ENCODE measurements at places on chromosomes 1 and 21.

DNA sequence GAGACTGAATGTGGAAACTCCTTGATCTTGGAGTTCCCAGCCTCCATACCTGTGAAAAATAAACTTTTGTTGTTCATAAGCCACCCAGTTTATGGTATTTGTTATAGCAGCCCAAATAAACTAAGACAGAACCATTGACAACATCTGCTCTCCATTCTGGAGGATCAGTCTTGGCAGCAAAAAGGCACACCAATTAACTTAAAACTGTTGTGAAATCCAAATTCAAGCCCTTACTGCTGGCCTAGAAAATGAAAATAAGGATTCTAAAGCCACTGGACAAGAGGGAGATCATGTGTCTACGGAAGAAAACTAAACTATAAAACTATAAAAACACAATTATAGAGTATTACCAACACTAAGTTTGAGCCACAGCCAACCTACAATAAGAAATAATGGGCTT is 172.1 kb upstream of the RNPC3 start:
- no peaks in the 10 kb centered on the region for H3K36me3 ChIP-seq
- H3K27me3 ChIP-seq, result no peaks in the 10 kb centered on the region
- H3K4me3 ChIP-seq, result no peak overlapping the region

- H3K4me1 ChIP-seq, result no peaks in the 10 kb centered on the region
- H3K27me3 ChIP-seq, result peaks cover 5% of the 10 kb centered on the region
- H3K4me3 ChIP-seq, result no peak overlapping the region
Observed at GRCh38 chr1:175338387-175339135, 146.0 kb upstream of the KIAA0040 start.

DNA sequence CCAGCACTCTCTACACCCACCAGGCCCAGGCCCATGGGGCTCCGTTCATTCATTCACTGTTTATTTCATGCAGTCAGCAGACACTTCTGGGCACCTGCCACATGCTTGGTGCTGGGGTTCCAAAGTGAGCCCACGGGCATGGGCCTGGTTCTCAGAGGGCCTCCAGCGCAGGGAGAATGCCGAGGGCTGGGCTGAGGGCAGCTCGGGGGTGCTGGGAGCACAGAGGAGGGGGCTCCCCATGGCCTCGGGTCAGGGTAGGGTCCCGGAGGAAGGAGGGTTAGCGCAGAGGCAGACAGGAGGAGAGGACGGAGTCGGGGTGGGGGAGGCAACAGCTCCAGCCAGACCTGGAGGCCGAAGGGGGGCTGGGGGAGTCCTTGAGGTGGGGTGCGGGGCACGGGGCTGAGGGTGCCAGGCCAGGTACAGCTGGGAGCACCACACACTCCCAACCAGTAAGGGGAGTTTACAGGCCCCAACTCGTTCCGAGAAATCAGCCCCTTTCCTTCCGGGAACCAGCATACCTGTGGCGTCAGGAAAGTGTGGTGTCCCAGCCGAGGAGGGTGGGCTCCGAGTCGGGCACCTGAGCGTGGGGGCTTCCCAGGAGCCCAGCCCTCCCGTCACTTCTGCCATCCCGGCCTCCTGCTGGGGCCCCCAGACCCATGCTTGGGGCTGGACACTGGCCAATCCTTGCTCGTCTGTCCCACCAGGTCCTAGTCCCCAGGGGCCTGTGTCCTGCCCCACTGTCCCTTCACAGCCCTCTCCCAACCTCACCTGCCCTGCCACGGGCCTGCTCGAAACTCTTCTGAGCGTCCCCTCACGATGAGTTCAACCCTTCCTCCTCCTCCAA is 10.8 kb downstream of the ARHGEF16 start:
- H3K27me3 ChIP-seq, result peaks cover 6% of the 10 kb centered on the region
- DNase-seq, result no peak
- no peaks in the 10 kb centered on the region for H3K36me3 ChIP-seq
- no peaks in the 10 kb centered on the region for H3K4me1 ChIP-seq
- no peak overlapping the region for H3K27ac ChIP-seq

GRCh38 chr1:150464422-150464826 is 22.8 kb upstream of the TARS2 start:
- no peak overlapping the region for H3K4me3 ChIP-seq
- peak; percentile 67 for DNase-seq
- peaks cover 67% of the 10 kb centered on the region for H3K36me3 ChIP-seq
- H3K4me1 ChIP-seq, result no peaks in the 10 kb centered on the region
- H3K27ac ChIP-seq, result no peak overlapping the region

DNA sequence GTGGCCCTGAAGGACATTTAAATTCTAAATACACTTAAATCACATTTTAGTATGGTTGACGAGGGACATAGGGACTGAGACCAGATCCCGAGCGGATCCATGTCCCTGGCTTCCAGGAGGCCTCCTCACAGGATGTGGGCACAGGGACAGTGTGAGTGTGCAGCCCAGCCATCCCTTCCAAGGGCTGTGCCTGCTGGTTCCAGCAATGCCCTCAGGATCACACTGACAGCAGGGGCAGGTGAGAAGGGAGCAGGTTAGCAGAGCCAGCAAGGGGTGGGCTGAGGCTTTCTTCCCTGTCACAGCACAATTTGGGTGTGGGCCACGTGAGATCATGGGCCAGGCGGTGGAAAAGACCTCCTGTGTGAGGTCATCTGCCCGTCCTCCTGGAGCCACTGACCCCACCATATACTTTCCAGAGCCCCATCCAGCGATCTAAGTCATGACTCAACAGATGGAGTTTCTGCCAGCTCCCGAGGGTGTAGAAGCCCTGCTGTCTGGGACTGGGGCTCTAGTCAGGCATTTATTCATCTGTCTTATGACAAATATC is 37.0 kb upstream of the PRSS38 start:
- no peak overlapping the region for H3K4me3 ChIP-seq
- no peak overlapping the region for H3K27ac ChIP-seq
- DNase-seq, result no peak
- no peaks in the 10 kb centered on the region for H3K27me3 ChIP-seq

GRCh38 chr1:81115422-81115821 is 685.3 kb upstream of the ADGRL2 start:
- no peaks in the 10 kb centered on the region for H3K4me1 ChIP-seq
- H3K4me3 ChIP-seq, result no peak overlapping the region
- H3K27me3 ChIP-seq, result no peaks in the 10 kb centered on the region
- no peak overlapping the region for H3K27ac ChIP-seq

DNA sequence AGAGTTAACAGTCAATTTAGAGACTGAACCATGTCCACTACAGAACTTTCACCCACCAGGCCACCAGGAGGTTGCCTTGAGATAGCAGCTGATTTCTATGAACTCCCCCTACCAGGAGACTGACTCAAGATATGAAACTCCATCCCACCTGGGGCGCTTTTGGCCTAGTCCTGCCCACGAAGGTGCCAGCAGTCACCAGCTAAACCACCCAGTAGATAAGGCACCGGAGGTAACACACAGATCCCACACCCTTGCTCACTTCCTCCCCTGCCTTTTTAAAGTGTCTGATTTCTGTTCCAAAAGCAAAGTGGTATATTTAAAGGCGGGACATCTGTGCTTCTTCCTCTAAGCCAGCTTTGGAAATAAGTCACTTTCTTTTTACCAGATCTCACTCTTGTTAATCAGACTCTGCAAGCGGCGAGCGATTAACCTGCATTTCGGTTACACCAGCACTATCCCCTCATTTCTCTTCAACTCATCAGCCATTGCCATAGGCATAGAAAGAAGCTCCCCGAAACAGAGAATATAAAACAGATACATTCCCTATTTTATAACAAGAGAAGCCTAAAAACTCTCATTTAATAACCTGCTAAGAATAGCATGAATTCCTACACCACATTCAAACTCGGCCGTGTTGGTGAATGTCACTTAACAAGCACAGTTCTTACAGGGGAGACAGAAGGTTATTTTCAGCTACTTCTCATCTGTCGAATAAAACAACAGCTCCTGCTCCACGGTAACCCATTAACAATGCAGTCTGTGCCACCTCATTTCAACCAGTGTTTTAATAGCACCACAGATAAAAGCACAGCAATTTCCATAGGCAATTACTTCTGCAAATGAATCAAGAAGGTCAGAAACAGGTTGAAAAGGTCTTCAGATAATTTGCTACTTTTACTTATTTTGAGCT is 318.1 kb downstream of the KCNH1 start:
- H3K27ac ChIP-seq, result no peak overlapping the region
- no peaks in the 10 kb centered on the region for H3K36me3 ChIP-seq
- H3K27me3 ChIP-seq, result no peaks in the 10 kb centered on the region
- H3K4me1 ChIP-seq, result no peaks in the 10 kb centered on the region
- no peak for DNase-seq
- H3K4me3 ChIP-seq, result no peak overlapping the region

DNA sequence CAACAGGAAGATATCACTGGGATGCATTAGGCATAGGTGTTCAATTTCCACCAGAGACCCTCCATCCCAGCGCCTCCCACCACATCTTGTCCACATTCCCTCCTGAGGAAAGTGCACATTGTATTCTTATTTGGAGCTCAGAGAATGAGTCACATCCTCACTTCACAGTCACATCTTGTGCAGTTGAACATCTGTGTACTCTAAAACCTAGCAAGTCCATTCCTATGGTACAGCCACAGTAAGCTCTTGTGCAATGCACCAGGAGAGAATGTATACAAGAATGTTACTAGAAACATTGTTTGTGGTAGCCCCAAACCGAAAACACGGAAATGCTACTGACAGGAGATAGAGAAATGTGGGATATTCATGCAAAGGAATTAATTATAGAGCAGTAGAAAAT is 1.6 kb upstream of the KDF1 start:
- no peak overlapping the region for H3K4me3 ChIP-seq
- H3K27ac ChIP-seq, result no peak overlapping the region
- no peaks in the 10 kb centered on the region for H3K4me1 ChIP-seq
- DNase-seq, result no peak
- H3K36me3 ChIP-seq, result no peaks in the 10 kb centered on the region

- no peak overlapping the region for H3K4me3 ChIP-seq
- no peaks in the 10 kb centered on the region for H3K27me3 ChIP-seq
- H3K36me3 ChIP-seq, result peaks cover 74% of the 10 kb centered on the region
Observed at GRCh38 chr1:6317098-6317760, 56.3 kb upstream of the GPR153 start.

GRCh38 chr1:216055004-216055403 is 368.2 kb downstream of the USH2A start:
- no peak for DNase-seq
- no peak overlapping the region for H3K4me3 ChIP-seq
- no peaks in the 10 kb centered on the region for H3K27me3 ChIP-seq
- H3K27ac ChIP-seq, result no peak overlapping the region

- H3K27me3 ChIP-seq, result no peaks in the 10 kb centered on the region
- no peak overlapping the region for H3K4me3 ChIP-seq
- no peaks in the 10 kb centered on the region for H3K4me1 ChIP-seq
- peaks cover 26% of the 10 kb centered on the region for H3K36me3 ChIP-seq
Observed at GRCh38 chr21:32307706-32308105, 9.1 kb downstream of the MRAP start.

DNA sequence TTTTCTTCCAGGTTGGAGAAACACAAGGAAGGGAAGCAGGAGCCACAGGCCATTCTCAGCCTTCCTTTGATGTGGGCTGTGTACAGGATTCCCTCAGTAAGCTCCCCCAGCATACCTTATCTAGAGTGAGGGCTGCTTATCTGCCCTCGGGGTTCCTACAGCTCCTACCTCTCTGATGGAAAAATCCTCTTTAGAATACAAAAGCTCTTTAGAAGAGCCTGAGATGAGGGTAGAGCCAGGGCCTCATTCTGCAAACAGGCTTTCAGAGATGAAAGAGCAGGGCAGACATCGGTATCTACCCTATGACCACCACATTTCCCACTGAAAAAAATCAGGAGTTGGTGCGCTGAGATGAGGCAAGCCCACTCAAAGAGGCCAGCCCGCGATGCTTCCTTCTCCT is 85.1 kb downstream of the PLPP3 start:
- no peak for DNase-seq
- H3K27ac ChIP-seq, result no peak overlapping the region
- no peak overlapping the region for H3K4me3 ChIP-seq

DNA sequence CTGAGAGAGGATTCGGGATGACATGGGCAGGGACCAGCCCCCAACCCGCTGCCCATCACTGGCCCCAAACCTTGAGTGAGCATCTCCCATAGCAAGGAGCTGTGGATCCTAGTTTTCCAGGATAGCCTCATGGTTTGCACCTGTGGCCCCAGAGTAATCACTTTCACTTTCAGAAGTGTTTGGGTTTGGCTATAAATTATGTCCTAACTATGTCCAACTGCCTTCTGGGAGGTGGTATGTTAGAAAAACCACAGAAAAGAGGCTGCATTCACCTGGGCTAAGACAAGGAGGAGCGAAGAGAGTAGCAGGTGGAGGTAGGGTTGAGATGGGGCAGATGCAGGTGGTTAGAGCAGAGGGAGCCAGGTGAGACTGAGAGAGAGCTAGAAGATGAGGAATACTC is 19.4 kb upstream of the CLIC6 start:
- no peak overlapping the region for H3K4me3 ChIP-seq
- no peak for DNase-seq
- no peak overlapping the region for H3K27ac ChIP-seq
- no peaks in the 10 kb centered on the region for H3K4me1 ChIP-seq
- no peaks in the 10 kb centered on the region for H3K36me3 ChIP-seq

DNA sequence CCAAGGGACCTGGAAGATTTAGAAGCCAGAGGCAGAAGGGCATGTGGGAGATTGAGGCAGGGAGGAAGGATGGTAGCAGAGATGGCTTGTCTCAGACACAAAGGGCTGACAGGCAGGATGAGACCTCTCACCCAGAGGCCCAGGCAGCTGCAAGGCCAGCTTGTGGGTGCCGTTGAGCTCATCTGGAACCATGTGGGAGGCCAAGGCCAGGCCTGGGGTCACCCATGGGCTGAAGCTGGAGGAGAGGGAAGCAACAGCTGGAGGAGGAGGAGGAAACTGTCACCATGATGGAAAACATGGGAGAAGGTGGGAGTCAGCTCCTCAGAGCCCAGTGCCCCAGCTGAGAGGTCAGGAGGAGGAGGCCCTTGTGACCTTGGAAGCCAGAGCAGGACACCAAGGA is 6.4 kb downstream of the CRABP2 start:
- DNase-seq, result no peak
- no peaks in the 10 kb centered on the region for H3K4me1 ChIP-seq
- H3K27me3 ChIP-seq, result peaks cover 9% of the 10 kb centered on the region
- H3K27ac ChIP-seq, result no peak overlapping the region

GRCh38 chr1:155198547-155198906 is 9.2 kb downstream of the THBS3 start:
- H3K4me1 ChIP-seq, result peaks cover 24% of the 10 kb centered on the region
- no peaks in the 10 kb centered on the region for H3K27me3 ChIP-seq
- no peak for DNase-seq
- H3K27ac ChIP-seq, result no peak overlapping the region
- H3K4me3 ChIP-seq, result no peak overlapping the region

DNA sequence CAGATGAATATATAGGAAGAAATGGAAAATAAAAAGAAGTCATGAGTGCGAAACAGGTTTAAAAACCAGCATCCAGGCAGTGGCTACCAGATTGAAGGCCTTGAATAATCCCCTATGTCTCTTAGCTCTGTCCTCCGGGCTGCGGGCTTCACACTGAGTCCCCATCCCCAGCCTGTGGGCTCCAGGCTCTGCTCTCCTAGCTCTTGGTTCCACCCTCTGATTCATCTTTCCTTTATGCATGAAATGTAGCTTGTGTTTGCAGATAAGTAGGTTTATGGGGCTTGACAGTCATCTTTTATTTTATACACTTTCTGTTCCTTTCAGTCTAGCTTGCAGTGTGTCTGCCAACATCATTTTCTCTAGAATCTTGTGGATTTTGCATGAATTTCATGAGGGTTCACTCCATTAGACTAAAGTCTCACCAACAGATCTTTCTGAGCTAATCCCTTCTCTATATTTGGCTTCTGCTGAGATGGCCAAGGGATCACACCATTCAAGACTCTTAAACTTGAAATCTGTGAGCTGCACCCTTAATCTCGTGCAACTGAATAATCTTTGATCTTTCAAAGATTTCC is 174.5 kb downstream of the PLPPR4 start:
- no peaks in the 10 kb centered on the region for H3K36me3 ChIP-seq
- no peak for DNase-seq
- H3K4me3 ChIP-seq, result no peak overlapping the region
- peaks cover 22% of the 10 kb centered on the region for H3K4me1 ChIP-seq
- H3K27ac ChIP-seq, result no peak overlapping the region

Data from DND-41 (cell line).